Gastrocnemius medialis (tissue), 4 donors: ENCODE measurements at places on chromosomes 5 and 9. TPM values are rescaled to one million over a fixed set of nuclear protein-coding genes. Genes with fewer than 3 reads are reported as not detected.

- no peak for DNase-seq
Observed at GRCh38 chr5:127683008-127683407, 20.2 kb upstream of the CCDC192 start.

- peak; percentile 74 for DNase-seq
Observed at GRCh38 chr5:42811591-42812446, at the start of gene SELENOP. Gene SELENOP (minus strand): TSS chr5:42811892. CDS start chr5:42808353, 3,539 bp downstream.

Gene UNC13B
- total RNA-seq, result 9.7 TPM

Gene FCN2
- total RNA-seq, result not detected

Gene TCERG1
- total RNA-seq, result 50.5 TPM

- DNase-seq, result peak; percentile 51
Observed at GRCh38 chr9:74773886-74774479, 113.7 kb downstream of the TRPM6 start.

Gene RNF145
- 20.8 TPM for total RNA-seq

GRCh38 chr5:131375351-131375750 lies 111.5 kb downstream of the CDC42SE2 start:
- no peak for DNase-seq

DNA sequence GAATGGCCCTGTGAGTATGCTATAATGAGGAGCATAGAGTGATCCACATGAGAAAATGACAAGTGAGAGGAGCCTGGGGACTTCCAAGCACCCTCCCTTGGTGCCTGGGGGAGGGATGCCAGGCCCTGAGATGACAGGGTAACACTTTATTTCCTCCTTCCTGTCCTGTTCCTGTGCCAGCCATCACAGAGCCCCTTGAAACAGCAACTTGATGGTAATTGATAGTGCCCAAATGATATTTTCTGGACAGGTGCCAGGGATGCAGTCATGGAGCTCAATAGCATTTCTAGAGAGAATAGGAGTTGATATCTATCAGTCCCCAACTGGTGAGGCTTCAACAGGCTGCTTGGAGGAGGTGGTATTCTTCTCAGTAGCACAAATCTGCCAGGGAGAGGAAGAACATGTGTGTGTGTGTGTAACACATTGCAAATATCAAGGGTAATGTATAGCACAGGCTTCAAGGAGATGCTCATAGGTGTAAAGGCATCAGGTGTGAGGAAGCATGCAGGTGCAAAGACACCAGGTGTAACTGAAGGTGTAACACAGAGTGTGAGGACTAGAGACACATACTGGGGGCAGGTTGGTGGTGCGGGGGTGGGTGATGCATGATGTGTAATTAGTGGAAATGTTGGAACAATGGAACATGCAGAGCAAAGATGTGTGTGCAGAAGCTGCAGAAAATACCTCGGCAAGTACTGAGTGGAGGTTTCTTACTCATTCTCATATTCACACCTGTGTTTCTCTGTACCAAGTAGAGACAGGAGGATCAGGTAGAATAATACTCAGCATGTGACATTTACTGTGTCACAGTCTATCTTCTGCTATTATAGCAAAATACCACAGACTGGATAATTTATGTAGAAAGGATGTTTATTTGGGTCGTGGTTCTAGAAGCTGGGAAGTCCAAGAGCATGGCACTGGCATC lies 18.1 kb upstream of the WWC1 start:
- DNase-seq, result no peak

Gene SMIM33
- total RNA-seq, result not detected

- DNase-seq, result no peak
Observed at GRCh38 chr5:146107901-146108300, 2.5 kb upstream of the PLAC8L1 start.

GRCh38 chr9:108545436-108545835 lies 310.4 kb downstream of the ACTL7B start:
- no peak for DNase-seq

DNA sequence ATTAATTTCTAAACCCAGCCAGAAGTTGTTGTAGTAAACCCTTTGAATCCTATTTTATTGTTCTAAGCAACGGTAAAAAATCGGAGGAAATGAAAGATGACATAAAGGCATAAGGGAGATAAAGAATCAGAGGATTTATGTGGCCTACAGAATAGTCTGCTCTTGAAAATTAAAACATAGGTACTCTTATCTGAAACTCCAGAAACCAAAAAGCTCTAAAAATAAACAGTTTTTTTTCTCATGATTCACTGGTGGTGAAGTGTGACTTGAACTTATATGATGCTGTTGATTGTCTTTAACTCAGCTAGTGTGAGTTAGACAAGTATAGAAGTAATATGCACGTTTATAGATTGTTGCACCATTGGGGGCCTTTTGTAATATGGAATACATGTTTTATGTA lies 80.3 kb downstream of the HSD17B4 start:
- DNase-seq, result no peak

- DNase-seq, result no peak
Observed at GRCh38 chr9:33320230-33320567, 29.9 kb downstream of the NFX1 start.

Gene NSG2
- total RNA-seq, result not detected

- no peak for DNase-seq
Observed at GRCh38 chr5:116673453-116673852, 98.8 kb upstream of the SEMA6A start.

DNA sequence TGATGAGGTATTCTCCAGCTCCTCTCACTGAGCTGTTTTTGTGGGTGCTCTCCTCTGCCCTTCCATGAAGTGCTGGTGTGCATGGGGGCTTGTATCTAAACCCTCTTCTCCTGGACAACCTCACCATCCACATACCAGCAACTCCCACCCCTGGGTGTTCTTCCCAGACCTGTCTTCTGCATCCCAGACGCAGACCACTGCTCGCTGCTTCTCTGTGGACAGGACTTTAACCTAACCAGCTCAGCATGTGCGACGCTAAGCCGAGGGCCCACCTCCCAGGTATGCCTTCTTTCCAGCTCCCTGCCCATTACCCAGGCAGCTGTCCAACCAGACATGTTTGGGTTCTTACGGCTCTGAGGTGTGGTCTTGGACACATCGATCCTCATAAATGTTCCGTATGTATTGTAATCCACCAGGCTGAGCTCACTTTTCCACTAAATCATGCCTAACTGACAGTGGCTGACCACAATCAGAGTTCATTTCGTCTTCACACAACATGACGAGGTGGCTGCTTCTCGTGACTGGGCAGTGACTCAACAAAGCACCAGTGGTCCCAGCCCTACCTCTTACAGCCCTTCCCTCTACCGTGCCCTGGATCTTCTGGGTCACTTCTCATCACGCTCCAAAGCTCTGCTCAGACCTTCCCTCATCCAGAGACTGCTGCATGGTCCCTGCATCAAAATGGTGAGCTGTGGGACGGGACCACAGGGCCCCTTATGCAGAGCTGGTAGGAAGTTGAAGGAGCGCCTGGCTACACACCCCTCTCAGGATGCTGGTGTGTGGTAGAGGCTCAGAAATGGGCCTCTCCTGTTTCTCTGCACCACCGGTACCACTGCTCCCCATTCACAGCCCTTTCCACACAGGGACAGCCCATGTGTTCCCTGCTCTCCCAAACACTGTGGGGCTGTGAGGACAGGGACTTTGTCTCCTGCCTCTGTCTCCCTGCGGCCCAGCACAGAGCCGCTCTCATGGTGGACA lies 9.6 kb upstream of the PTGES2 start:
- DNase-seq, result no peak

Gene CARTPT
- not detected for total RNA-seq

- no peak for DNase-seq
Observed at GRCh38 chr9:124770359-124771020, 621 bp downstream of the NR6A1 start.

Gene INPP5E
- 5.8 TPM for total RNA-seq

Gene SEC24A
- total RNA-seq, result 18.3 TPM

Gene GPR150
- 0.29 TPM for total RNA-seq

DNA sequence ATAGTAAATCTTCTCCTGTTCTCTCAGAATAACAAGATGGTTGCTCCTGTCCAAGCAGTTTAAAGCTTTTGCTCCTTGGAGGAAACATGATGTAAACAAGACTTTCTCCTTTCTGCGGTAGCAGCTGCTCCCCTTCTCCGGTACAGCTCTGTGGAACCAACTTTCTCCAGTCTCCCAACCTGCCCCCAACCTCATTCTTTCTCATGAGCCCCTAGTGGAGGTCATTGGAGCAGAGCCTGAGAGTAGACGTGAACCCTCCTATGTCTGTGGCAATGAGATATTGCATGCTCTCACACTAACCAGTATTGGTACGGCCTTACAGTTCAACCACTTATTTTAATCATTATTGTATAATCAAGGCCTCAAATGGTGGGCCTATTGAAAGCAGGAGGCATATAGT lies 483.8 kb upstream of the CDH10 start:
- no peak for DNase-seq
